ENCODE measurements at places on chromosomes 1 and 21.

GRCh38 chr21:34706337-34706736 lies 37.5 kb downstream of the CLIC6 start:
- no peak for DNase-seq

GRCh38 chr1:156126630-156127534 lies 12.4 kb downstream of the LMNA start:
- DNase-seq = no peak

- DNase-seq = no peak
These were observed 50.2 kb downstream of the SMYD2 start for GRCh38 chr1:214331180-214331579.

- no peak for DNase-seq
These were observed 250 bp downstream of the F5 start for GRCh38 chr1:169586067-169586394.

- DNase-seq = no peak
These were observed 25.1 kb downstream of the RHBG start for GRCh38 chr1:156394082-156394481.

DNA sequence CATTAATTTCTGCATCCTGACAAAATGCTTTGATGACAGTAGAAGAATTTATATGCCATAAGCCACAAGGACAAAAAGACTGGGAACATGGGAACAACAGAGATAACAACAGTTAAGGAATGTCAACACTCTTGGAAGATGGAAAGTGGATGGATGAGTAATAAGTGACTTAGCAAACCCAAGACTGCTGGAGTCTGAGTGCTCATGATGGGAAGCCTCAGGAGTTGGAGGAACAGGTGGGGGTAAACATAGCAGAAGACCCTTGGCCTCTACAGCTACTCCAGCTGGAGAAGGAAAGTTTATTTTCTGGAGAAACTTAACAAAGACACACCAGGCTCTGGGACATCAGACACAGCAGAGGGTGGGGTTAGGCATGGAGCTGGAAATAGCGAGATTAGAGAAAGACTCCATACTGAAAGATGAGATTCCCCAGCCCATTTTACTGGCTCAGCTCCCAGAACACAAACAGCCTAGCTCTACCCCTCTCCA lies 13.6 kb downstream of the G0S2 start:
- peak; percentile 78 for DNase-seq

GRCh38 chr1:62688687-62689085 lies 500 bp upstream of the DOCK7 start:
- no peak for DNase-seq

DNA sequence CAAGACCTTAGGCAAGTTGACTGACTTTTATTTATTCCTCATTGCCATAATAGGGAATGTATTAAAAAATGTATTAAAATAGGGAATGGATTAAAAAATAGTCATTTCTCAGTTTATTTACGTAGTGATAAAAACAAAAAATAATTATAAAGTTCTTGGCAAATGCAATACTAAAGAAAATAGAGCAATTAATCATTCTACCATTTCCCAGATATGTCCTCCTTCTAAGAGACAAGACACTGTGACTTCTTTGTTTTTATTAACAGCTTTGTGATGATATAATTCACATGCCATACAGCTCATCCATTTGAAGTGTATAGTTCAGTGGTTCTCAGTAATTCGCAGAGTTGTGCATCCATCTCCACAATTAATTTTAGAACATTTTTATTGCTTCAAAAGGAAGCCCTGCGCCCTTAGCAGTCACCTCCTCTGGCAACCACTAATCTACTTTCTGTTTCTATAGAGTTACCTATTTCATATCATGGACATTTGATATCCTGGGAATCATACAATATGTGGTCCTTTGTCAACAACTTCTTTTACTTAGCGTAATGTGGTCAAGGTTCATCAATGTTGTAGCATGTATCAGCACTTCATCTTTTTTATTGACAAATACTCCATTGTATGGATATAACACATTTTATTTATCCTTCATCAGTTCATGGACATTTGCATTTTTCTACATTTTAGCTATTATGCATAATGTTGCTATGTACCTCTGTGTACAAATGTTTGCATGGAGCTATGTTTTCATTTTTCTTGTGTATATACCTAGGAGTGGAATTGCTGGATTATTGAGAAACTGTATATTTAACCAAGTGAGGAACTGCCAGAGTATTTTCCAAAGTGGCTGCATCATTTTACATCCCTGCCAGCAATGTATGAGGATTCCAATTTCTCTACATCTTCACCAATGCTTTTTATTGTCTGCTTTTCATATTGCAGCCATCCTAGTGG lies 5.6 kb downstream of the TBX19 start:
- DNase-seq = no peak

Measured in A549 (cell line).